ENCODE measurements at places on chromosomes 7 and 10. TPM values are rescaled to one million over a fixed set of nuclear protein-coding genes. Genes with fewer than 3 reads are reported as not detected.

DNA sequence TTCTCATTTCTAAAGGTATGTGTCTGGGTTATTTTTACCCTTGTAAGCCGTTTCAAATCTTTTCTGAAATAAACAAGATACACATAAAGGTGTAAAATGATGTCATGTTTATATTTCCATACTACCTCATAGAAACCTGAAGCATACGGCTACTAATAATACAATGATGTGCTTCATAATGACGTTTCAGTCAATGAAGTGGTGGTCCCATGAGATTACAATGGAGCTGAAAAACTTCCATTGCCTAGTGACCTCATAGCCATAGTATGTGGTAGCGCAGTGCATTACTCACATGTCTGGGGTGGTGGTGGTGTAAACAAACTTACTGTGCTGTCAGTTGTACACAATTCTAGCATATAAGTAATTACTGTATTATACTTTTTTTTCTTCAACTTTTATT is 24.9 kb downstream of the EPDR1 start:
- DNase-seq, result no peak

DNA sequence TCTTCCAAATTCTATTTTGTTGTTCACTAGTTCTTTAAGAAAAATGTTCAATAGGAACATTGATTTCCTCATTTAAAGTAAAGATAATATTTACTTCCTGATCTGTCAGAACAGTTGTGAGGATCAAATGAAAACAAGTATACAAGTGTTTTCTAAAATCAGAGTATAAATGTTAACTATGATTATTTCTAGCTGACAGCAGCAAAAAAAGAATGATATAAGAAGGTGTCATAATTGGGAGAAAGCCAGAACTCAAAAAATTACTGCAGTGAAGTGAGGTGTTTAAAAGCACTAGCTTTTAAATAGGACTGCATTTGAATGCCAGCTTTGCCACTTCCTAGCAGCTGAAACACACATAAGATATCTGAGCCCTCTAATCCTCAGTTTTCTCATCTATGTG is 283.3 kb downstream of the RNLS start:
- DNase-seq, result no peak

GRCh38 chr10:96910488-96911395 is 78.6 kb downstream of the LCOR start:
- DNase-seq, result no peak

GRCh38 chr7:50450590-50451032 is 461 bp upstream of the FIGNL1 start:
- no peak for DNase-seq

DNA sequence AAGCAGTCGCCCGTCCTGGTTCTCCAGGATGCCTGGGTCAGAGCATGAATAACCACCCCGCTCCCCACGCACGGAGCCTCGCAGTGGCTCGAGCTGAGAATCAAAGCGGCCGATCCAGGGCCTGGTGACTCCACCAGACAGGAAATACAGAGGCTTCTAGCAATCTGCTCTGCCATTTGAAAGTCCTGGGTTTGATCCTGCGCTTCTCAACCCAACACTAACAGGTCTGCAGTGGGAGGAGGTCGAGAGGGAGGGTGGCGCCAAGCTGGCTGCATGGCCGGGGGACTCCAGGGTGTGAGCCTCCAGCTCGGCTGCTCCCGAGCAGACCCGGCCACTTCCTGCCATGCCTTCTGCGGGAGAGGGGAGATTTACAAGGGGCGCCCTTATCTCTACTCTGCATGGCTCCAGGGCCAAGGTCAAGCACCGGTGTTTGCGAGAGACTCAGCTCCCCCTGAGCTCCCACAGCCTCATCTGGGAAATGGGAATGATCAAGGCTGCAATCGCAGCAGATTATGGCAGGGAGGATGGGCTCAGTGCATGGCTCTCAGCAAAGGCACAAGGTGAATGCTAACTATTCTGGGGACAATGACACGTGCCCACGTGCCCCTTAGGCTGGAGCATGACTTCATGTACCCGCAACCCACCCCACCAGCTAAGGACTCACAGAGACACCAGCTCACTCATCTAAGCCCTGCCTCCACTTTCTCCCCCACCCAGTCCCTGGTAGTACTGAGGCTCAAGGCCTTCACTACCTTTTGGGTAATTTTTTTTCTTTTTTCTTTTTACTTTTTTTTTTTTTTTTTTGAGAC is 73.9 kb upstream of the TNRC18 start:
- no peak for DNase-seq

GRCh38 chr10:76905251-76905650 is 732.4 kb downstream of the KCNMA1 start:
- no peak for DNase-seq

The CALHM1 gene
- not detected for total RNA-seq

DNA sequence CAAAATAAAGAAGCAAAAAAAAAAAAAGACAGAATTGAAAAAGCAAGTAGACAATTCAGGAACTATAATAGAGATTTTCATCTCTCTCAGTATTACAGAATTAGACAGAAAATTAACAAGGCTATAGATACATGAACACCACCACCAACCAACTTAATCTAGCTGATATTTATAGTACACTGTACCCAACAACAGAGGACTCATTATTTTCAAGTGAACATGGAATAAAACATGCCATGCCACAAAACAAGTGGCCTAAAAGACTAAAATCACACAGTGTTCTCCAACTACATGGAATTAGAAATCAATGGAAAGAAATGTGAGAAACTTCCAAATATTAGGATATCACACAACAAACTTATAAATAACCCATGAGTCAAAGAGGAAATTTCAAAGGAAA is 9.1 kb downstream of the TMEM168 start:
- no peak for DNase-seq

Data from psoas muscle (tissue), 8 donors.